Activated CD4-positive, alpha-beta T cell treated with anti-CD3 and anti-CD28 coated beads, Interleukin-2, Interleukin-6, amounts not matched to agents 100 ng/mL and 50 ng/mL, durations not matched to agents 16 hours and 8 hours (primary cell): ENCODE measurements at places on chromosomes 5 and 9.

DNA sequence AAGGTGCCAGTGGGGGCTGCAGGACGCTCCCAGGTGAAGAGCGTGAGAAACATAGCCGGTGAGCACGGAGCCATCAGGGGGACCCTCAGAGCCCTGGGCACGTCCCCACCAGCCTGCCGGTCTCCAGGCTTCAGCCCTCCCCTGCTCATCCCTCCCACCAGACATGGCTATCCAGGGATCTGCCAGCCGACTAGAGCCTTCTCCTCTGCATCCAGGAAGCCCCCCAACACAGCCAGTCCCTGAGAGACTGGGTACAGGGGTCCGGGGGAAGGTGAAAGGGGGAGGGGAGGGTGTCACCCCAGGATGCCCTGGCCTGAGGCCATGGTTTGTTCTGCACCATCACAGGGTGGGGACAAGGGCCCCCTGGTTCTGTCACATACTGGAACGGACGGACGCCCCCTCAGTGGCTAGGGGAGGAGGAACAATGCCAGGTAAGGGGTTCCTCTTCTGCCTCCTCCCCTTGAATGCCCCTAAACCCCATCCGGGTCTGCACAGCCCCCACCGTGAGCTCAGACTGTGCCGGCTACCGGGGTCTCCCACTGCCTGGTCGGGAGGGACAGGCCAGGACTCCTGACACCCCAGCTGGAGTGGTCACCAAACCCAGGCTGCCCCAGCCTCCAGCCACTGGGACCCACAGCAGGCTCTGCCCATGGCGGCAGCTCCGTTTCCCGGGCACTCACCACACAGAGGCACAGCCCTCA is 34.3 kb downstream of the NACC2 start:
- no peak for DNase-seq

GRCh38 chr5:169367861-169368260 is 66.9 kb upstream of the SLIT3 start:
- no peak for DNase-seq

DNA sequence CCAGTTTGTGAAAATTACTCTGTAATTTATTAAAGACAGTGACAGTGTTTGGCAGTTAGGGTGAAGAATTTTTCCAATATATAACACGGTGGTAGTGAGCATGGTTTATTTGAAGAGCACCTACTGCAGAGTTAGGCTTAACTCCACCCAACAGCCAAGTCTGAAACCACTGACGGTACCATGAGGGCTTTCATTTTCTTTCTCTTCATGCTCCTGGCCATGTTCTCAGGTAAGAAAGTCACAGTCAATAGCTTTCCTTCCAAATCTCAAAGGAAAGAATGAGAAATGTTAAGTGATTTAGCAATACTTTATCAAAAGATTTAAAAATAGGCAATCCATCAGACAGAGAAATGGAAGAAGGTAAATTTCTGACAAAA is at the start of gene MARCOL:
TSS of gene MARCOL (plus strand) at position 108 of the 377 bp plus-strand sequence. CDS start at position 181, 73 bp downstream.
- DNase-seq = no peak

- no peak for DNase-seq
These were observed 260.0 kb downstream of the RAB3C start for GRCh38 chr5:58842852-58843251.

- no peak for DNase-seq
These were observed 4.8 kb upstream of the ZNF366 start for GRCh38 chr5:72511774-72512592.

GRCh38 chr5:151935135-151935695 is 10.6 kb upstream of the GLRA1 start:
- no peak for DNase-seq

- DNase-seq = peak; percentile 39
These were observed 47.4 kb downstream of the SLC28A3 start for GRCh38 chr9:84293001-84293798.

GRCh38 chr5:40307920-40308319 is 371.8 kb upstream of the PTGER4 start:
- peak; percentile 69 for DNase-seq

- no peak for DNase-seq
These were observed 3.1 kb downstream of the TOR1B start for GRCh38 chr9:129806061-129806460.

DNA sequence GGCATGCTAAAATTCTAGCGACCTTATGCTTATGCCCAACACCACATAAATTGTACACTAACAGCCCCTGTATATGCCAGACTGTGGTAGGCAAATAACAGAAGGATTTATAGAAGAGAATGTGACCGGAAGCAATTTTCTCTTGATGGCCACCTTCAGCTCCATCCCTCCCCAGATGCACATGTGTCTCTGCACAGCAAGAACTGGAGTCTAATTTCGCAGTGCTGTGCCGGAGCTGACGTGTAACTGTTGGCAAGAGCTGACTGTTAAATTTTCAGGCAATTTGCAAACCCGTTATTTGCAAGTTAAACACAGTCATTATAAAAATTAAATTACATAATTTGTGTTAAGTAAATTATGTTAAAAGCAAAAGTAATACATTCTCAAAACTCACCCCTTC is 48.4 kb downstream of the PCA3 start:
- no peak for DNase-seq

- DNase-seq = no peak
These were observed 115.4 kb downstream of the ZNF608 start for GRCh38 chr5:124630767-124631704.

DNA sequence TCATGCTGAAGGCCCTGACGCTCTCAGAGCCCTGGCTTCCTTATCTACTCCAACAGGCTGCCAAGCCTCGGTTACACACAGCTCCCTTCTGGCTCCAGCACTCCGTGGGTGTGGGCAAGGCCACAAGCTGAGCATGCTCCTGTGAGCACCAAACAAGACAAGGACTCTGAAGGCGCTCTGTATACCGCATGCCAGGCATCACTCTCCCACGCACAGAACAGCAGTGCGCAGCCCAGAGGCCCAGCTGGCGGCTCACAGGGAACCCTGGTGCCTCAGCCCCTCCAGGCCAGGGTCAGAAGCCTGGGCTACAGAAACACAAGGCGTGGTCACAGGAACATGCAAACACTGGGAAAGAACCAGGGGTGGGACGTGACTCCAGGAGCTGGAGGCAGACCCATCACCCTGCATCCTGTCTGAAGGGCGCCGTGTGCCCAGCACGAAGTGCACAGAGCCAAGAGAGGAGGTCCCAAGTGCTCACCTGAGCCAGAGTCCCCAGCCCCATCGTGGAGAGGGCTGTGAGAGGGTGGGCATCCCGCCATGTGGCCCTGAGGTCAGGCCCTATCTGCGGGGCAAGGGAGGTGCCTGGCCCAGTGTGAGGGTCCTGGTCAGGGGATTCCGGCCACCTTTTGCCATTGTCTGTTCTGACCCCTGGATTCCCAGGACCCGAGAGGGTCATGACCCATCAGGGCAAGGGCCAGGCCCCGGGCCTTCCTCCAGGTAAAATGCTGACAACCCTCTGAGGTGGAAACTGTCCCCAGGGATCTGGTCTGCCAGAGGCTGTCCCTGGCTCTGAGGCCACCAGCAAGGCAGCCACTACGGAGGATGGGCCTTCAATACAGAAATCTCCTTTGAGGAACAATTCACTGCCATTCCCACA is 54.7 kb downstream of the COL23A1 start:
- no peak for DNase-seq

DNA sequence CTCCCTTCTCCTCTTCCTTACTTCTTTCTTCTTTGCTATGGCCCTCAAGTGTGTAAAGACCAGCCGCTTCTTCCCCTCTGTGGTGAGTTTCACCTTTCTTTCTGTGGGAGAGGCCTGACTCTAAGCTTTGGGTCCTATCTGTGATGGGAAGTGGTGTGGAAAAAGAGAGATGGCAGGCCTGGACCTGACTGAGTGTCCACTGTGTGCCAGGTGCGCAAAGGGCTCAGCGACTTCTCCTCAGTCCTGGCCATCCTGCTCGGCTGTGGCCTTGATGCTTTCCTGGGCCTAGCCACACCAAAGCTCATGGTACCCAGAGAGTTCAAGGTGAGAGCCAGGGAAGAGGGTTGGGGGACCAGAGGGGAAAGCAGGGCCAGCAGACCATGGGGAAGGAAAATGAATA is 5.9 kb downstream of the SLC4A9 start:
- DNase-seq = no peak

DNA sequence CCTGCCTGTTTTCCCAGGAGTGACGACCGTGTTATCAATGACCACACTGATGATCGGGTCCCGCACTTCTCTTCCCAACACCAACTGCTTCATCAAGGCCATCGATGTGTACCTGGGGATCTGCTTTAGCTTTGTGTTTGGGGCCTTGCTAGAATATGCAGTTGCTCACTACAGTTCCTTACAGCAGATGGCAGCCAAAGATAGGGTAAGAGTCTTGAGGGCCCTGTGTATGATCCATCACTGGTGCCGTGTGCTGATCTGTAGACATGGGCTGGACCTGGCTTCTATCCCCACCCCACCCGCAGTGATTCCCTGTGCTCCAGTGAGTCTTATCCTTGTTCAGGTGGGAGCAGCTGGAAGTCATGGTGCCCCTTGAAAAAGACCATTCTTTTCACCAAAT is 26.0 kb downstream of the GABRP start:
- DNase-seq = no peak

- peak; percentile 68 for DNase-seq
These were observed 36.9 kb downstream of the ANKRD33B start for GRCh38 chr5:10600626-10601245.

GRCh38 chr9:120099065-120099464 is 480.9 kb downstream of the CDK5RAP2 start:
- DNase-seq = no peak

DNA sequence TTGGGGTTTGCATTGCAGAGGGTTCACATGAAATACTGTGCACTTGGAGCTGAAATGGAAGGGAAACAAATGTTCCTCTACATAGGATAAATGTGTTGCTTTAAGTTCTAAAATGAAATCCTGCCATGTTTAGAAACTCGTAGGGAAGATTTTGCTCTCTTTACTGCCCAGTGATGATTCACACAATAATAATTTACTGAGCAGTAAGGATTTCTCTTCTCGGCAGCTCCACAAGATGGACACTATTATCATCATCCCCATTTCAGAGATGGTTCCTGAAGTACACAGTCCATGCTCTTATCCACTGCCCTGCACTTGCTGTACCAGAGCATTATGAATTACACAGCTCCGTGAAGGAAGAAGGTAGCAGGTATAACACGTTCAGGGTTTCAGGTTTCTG is 4.1 kb downstream of the HACD4 start:
- no peak for DNase-seq

DNA sequence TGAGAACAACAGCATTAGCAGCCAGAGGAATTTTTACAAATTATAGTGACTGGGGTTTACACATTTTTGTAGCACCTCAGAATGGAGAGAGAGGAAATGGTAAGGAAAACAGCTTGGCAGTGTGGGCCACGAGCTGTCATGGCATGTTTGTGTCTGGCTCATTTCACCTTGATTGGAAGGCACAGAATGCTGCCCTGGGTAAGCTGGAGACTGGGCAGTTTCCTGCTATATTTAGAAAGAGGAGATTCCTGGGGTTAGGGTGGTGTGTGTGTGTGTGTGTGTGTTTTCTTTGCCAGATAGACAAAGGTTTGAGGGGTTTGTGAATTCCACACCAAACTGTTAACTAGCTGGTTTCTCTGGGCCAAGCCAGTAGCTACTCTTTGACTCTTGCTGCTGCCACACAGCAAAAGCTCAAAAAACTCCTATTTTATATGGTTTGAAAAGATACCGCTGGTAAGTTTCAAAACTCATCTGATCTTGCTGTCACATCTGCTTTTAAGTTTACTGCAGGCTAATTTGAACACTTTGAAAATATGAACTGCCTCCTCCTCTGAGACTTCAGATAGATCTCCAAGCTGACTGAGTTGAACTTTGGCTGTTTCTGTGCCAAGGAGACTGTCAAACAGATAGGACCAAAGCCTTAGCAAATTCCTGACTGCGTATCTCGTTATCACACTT is 9.1 kb downstream of the ARHGAP26 start:
- DNase-seq = no peak

DNA sequence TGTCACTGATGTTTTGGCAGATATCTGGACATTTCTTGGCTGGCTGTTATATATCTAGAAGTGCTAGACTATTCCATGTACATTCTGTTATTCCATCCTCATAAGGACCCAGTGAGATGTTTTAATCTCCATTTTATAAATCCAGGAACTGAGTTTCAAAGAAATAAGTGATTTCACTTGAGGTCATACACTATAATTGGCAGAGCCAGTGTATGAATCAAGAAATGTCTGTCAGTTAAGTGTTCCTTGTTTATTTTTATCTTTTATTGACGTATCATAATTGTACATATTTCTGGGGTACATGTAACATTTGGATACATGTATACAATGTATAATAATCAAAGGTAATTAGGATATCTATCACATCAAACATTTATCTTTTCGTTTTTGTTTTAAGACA is 338.3 kb upstream of the KLF4 start:
- no peak for DNase-seq

GRCh38 chr5:5381310-5381913 is 41.1 kb upstream of the ICE1 start:
- no peak for DNase-seq

GRCh38 chr5:6949230-6949629 is 236.0 kb downstream of the TENT4A start:
- DNase-seq = no peak

DNA sequence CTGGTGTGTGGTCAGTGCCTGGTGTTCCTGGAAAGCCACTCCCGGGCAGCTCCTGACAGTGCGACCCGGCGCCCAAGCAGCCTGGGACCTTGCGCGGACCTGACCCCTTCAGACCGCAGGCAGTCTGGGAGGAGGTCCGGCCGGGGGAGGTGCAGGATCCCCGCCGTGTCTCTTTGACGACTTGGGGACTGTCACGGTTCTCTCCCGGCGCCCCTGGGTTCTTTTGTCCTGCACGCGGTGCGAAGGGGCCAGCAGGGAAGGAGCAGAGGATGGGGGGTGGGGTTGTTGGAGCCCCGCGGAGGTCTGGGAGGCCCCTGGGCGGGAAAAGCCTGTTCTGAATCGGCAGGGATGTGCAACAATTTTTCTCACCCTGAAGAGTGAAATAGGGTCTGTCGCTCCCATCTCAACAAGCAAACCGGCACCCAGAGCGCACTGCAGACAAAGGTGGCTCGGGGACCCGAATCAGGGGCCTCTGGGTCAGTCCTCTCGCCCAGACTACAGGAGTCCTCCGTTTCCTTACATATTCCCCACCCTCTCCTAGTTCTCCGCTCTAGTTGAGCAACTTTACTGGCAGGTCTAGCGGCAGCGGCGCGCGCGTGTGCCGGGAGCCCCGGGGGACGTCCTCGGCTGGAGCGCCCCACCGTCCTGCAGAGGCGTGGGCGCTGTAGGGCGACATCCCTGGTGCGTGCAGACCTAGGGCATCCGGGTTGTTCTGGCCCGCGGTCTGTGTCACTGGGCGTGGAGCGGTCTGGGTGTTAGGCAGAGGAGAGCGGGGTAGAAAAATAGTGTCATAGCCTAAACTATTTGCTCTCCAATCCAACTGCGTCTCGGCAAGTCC is 1.2 kb downstream of the VCAN start:
- peak; percentile 19 for DNase-seq

DNA sequence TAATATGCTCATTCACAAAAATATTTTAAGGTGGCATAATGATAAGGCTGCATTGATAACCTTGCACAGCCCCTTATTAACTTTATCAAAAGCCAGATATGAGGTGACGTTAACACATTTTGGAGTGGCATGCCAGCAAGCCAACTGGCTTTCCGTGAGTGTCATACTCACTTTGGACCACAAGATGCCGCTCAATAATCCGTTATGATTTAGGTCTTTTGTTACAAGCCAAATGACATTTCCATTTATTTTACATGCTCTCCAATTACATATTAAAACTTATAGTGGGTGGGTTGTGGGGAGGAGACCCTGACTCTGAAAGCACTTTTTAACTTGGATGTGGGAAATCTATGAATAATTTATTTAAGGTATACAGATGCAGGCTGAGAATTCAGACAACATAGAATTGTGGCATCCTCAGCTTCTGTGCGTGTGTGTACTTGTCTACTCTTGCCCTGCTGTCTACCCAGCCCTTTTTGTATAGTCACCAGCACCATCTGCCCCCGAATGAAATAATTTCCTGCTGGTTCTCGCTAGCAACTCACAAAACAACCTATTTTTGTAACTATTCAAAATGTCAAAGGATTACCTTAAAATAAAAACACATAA is 305.1 kb downstream of the PSAT1 start:
- peak; percentile 40 for DNase-seq
